ENCODE measurements at places on chromosomes 16 and 17. TPM values are rescaled to one million over a fixed set of nuclear protein-coding genes. Genes with fewer than 3 reads are reported as not detected.

The DNAAF8 gene
- total RNA-seq: 0.28 TPM

The MYH13 gene
- total RNA-seq: 0.16 TPM

The RDM1 gene
- 1.1 TPM for total RNA-seq

The KCNH6 gene
- not detected for total RNA-seq

The ARL5C gene
- not detected for total RNA-seq

The DLX3 gene
- 4.0 TPM for total RNA-seq

The NEUROD2 gene
- total RNA-seq: not detected

All from esophagus mucosa (tissue), 1 donor.